Activated naive CD4-positive, alpha-beta T cell treated with anti-CD3 and anti-CD28 coated beads for 36 hours (primary cell): ENCODE measurements at places on chromosomes 1 and 21. TPM values are rescaled to one million over a fixed set of nuclear protein-coding genes. Genes with fewer than 3 reads are reported as not detected.

DNA sequence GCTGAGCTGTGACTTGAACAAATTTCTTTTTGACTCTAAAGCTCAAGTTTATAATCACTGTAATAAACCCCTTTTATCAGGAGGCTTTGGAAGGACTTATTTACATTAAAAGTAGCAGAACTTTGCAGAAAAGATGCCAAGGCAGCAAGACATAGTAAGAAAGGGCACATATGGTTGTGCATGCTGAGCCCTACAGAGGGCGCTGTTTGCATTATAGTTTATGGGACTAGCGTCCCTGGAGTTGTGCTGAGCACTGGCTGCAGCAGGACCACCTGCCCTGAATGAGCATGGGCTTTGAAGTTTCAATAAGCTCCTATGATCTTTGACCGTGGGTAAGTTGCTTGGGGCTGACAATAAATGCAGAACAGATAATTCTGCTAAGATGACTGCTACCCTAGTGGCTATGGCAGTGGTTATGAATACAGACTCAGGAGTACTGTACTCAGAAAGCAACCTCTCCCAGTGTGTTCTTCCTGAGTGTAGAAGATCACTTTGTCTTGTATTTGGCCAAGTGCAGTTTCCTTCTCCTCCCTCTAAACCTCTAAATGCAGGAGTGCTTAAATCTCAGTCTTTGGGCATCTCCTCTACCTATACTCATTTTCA is 45.4 kb upstream of the USP1 start:
- no peaks in the 10 kb centered on the region for H3K4me1 ChIP-seq
- H3K27ac ChIP-seq = no peak overlapping the region
- H3K4me3 ChIP-seq = no peak overlapping the region
- DNase-seq = peak; percentile 58
- no peaks in the 10 kb centered on the region for H3K27me3 ChIP-seq

The ANKRD65 gene
- not detected for total RNA-seq

DNA sequence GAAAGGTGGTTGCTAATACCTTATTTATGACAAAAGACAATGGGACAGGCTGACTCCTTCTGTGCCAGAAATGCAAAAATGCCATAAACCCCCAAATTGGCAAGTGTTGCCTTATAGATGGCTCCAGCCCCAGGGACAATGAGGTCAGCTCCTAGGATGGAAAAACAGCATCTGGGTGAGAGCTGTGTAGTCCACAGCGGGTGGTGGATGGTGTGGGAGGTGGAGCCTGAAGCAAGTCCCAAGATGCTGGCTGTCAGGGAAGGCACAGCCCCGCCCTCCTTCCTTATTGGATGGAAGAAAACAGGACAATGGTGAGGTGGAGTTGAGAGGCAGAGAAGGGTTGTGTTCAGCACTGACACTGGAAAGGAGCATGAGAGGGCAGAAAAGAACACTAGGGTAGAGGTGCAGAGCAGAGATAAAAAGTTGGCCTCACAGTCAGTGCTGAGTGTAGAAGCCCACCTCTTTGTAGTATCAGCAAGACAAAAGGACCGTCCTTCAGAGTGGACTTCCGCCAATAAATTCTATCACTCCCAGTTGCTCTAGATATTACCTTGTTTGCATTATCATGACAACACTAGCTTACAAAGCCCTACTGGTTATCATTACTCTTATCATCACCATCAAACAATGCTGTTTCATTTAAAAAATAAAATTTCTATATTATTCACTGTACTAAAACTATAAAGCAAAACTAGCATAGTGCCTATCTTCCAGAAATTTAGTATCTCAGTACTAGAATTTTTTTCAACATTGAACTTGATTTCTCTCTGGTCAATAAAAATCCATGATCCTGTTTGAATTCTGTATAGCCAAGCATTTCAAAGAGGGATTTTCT is 3.7 kb upstream of the SDE2 start:
- peak overlapping the region; percentile 91 for H3K27ac ChIP-seq
- peaks cover 45% of the 10 kb centered on the region for H3K4me1 ChIP-seq
- peaks cover 6% of the 10 kb centered on the region for H3K36me3 ChIP-seq
- H3K4me3 ChIP-seq = peak overlapping the region; percentile 37

DNA sequence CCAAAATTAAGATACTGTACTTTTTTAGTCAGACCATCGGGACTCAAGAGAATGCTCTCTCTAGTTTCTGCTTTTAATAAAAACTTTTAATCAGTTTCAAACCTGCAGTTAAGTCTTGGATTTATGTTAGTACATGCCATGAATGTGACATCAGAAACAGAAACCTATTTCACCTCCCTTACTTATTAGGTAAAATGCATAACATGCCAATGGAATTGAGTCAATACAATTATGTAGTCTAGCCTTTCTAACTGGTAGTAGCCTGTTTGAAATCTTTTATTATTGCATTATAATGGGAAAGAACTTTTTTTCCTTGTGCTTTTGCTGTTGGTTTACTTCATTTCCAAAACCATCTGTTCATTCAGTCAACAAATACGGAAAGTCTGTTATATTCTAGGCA is 4.8 kb downstream of the PHACTR4 start:
- H3K27ac ChIP-seq = no peak overlapping the region
- H3K36me3 ChIP-seq = peaks cover 4% of the 10 kb centered on the region
- no peaks in the 10 kb centered on the region for H3K27me3 ChIP-seq
- H3K4me1 ChIP-seq = peaks cover 24% of the 10 kb centered on the region
- no peak for DNase-seq

The LCE1A gene
- total RNA-seq = not detected

DNA sequence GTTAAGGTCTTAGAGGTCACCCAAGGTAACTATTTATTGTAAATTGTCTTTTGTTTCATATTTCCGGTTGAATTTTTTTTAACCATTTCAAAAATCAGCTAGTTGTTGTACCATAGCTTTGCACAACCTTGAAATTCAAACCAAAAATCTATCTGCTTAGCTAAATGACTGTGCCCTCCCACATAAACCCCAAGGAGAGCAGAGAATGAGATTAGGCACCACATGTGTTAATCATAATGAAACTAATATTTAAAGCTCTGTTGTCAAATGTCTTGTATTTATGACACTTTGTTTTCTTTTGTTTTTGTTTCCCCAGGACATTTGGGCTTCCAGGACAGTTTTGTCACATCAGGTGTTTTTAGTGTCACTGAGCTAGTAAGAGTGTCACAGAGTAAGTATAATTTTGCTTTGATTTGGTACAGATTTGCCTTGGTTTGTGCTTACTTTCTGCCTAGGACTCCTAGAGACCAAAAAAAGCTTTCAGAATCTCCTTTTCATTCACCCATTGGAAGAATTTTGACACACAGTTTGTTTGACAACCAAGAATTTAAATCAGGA is 249.9 kb downstream of the NFIA start:
- H3K4me3 ChIP-seq = no peak overlapping the region
- H3K27me3 ChIP-seq = no peaks in the 10 kb centered on the region
- peak; percentile 26 for DNase-seq

The SETD4 gene
- 14.8 TPM for total RNA-seq

The ARHGEF19 gene
- total RNA-seq = 5.3 TPM

DNA sequence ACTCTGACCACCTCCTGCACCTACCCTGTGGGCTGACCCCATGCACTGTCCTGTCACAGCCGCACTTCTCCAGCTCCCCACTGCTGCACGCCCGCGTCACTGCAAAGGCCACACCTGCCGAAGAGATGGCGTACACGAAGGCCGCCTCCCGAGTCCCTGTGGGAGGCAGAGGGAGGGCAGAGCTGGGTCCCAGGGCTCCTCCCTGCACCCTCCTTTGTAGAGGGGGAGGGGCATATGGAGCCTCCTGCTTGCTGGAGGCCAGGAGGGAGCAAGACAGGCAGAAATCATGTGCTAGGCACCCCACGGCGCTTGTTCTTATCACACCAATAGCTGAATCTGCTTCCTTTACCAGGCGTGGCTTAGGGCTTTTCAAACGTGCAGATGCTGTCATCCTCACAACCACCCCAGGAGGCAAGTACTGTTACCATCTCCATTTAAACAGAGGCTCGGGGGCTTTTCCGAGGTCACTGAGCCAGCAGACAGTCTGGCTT is 21.4 kb downstream of the WNT4 start:
- peaks cover 18% of the 10 kb centered on the region for H3K4me1 ChIP-seq
- no peak overlapping the region for H3K4me3 ChIP-seq
- peaks cover 3% of the 10 kb centered on the region for H3K36me3 ChIP-seq
- H3K27ac ChIP-seq = no peak overlapping the region
- DNase-seq = no peak

The CCDC17 gene
- total RNA-seq = 0.62 TPM

DNA sequence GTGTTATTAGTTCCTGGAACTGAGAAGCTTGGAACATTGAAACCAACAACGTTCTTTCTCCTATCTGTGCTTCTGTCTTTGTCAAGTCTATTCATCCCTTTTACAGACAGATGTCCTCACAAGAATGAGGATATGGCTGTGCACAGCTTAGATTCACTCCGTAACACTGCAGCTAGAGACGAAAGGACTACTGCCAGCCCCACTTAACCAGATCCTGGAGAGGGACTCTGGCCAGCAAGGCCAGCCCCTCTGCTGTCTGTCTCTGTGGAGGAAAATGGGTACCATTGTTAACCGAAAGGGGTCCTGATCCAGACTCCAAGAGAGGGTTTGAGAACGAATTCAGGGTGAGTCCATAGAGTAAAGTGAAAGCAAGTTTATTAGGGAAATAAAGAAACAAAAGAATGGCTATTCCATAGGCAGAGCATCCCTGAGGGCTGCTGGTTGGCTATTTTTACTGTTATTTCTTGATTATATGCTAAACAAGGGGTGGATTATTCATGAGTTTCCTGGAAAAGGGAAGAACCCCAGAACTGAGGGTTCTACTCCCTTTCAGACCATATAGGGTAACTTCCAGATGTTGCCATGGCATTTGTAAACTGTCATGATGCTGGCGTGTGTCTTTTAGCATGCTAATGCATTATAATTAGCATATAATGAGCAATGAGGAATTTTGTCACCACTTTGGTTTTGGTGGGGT is 17.4 kb upstream of the USP24 start:
- H3K36me3 ChIP-seq = no peaks in the 10 kb centered on the region
- DNase-seq = no peak
- no peak overlapping the region for H3K27ac ChIP-seq
- peaks cover 11% of the 10 kb centered on the region for H3K4me1 ChIP-seq
- H3K4me3 ChIP-seq = no peak overlapping the region
- peaks cover 9% of the 10 kb centered on the region for H3K27me3 ChIP-seq

GRCh38 chr1:237507005-237507404 is 383.7 kb downstream of the ZP4 start:
- peaks cover 3% of the 10 kb centered on the region for H3K4me1 ChIP-seq
- H3K27me3 ChIP-seq = peaks cover 25% of the 10 kb centered on the region

- no peaks in the 10 kb centered on the region for H3K36me3 ChIP-seq
- no peaks in the 10 kb centered on the region for H3K27me3 ChIP-seq
- no peak overlapping the region for H3K27ac ChIP-seq
- no peak overlapping the region for H3K4me3 ChIP-seq
- H3K4me1 ChIP-seq = no peaks in the 10 kb centered on the region
Observed at GRCh38 chr1:186474208-186474607, 13.3 kb upstream of the PDC start.

The OLIG2 gene
- total RNA-seq = not detected

DNA sequence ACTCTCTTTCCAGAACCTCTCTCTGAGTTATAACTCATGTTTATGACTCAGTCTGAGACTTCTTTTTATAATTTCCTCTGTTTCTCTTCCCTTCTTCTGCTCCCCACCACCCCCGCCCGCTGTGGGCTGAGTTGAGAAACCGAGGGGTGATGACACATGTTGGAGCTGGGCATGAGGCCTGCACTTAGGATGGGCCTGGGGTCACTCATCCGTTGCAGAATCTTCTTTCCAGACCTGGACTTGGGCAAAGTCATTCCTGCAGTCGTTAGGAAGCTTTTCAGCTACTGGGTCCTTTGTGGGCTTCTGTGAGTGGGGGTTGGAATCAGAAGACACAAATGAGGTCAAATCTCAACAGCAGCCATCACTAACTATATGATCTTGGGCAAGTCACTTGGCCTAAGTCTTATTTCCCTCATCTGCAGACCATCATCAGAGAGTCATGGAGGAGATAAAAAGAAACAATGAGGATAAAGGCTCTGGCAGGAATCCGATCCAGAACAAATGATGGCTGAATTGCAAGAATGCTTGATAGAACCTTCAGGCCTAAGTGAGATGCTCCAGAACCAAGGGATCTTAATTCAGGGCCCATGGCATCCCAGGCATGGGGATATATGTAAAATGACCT is 53.4 kb downstream of the RPS6KA1 start:
- no peaks in the 10 kb centered on the region for H3K36me3 ChIP-seq
- peaks cover 51% of the 10 kb centered on the region for H3K4me1 ChIP-seq
- H3K27ac ChIP-seq = peak overlapping the region; percentile 72
- H3K4me3 ChIP-seq = no peak overlapping the region
- H3K27me3 ChIP-seq = no peaks in the 10 kb centered on the region
- DNase-seq = peak; percentile 90
